A549 treated with AZD2906 at 1 μM for 4 hours (cell line): ENCODE measurements at places on chromosomes 6 and 20. TPM values are rescaled to one million over a fixed set of nuclear protein-coding genes. Genes with fewer than 3 reads are reported as not detected.

TJAP1 gene
- total RNA-seq, result 15.3 to 19.5 TPM (median 17.9 TPM) in 5 replicates

BTN1A1 gene
- total RNA-seq, result not detected in 5 replicates

RCAN2 gene
- 0.02 TPM in 1 of 5 replicates, not detected in the others for total RNA-seq

IPCEF1 gene
- total RNA-seq, result 0.05 to 0.09 TPM (median 0.07 TPM) in 5 replicates

SFTA2 gene
- total RNA-seq, result 0.19 to 0.38 TPM (median 0.24 TPM) in 3 of 5 replicates, not detected in the others

MUC21 gene
- 0.03 to 0.04 TPM in 2 of 5 replicates, not detected in the others for total RNA-seq

FAM110A gene
- total RNA-seq, result 6.3 to 11.7 TPM (median 11.0 TPM) in 5 replicates

SYNDIG1 gene
- total RNA-seq, result 1.1 to 2.0 TPM (median 1.4 TPM) in 5 replicates

MCCD1 gene
- not detected in 5 replicates for total RNA-seq

GATA5 gene
- 0.38 to 0.89 TPM (median 0.75 TPM) in 5 replicates for total RNA-seq

NDUFAF5 gene
- 26.7 to 36.4 TPM (median 34.0 TPM) in 5 replicates for total RNA-seq

TDRD6 gene
- total RNA-seq, result 0.01 TPM in 1 of 5 replicates, not detected in the others
